ENCODE measurements at places on chromosomes 2 and 18.

DNA sequence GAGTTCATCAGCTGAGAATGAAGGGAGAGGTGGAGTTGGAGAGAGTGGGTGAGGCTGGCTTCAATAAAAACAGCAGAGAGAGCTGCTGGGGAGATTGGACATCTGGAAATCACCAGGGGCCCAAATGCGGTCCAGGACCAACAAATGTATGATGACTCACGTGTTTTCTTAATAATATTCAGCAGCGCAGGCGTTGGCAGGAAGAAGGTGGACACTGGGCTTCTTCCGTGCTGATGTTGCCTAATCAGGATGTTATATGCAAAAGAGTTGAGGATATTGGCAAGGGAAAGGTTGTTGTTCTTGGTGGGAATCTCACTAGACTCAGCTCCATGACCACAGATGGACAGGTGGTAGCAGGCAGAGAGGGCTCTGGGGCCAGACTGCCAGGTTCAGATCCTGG is 12.8 kb upstream of the PLA2R1 start:
- no peak overlapping the region for H3K4me3 ChIP-seq
- H3K27ac ChIP-seq: no peak overlapping the region
- H3K27me3 ChIP-seq: no peaks in the 10 kb centered on the region
- DNase-seq: no peak
- H3K4me1 ChIP-seq: peaks cover 10% of the 10 kb centered on the region

DNA sequence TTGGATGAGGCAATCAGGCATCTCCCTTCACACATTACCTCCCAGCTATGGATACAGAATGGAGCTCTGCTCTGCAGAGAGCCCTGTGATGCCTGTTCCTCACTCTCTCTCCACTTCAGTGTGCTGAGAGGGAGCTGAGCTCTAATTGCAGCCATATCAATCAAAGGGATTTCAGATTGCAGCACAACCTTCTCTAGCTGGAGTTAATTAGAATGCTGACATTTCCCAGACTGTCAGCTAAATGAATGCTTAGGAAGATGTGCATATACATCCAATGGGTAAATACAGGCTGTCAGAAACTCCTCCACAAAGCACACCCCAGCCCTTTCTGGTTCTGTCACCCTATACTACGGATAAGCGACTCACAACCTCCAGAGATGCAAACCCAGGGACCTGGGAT is 402.6 kb downstream of the EIPR1 start:
- no peaks in the 10 kb centered on the region for H3K4me1 ChIP-seq
- no peaks in the 10 kb centered on the region for H3K36me3 ChIP-seq
- no peak for DNase-seq
- H3K27me3 ChIP-seq: peaks cover 37% of the 10 kb centered on the region
- no peak overlapping the region for H3K4me3 ChIP-seq
- no peak overlapping the region for H3K27ac ChIP-seq

GRCh38 chr18:36744261-36744876 is 84.4 kb downstream of the TPGS2 start:
- no peaks in the 10 kb centered on the region for H3K36me3 ChIP-seq
- no peak overlapping the region for H3K27ac ChIP-seq
- H3K27me3 ChIP-seq: no peaks in the 10 kb centered on the region

GRCh38 chr2:51722311-51722710 is 690.4 kb upstream of the NRXN1 start:
- H3K36me3 ChIP-seq: no peaks in the 10 kb centered on the region
- no peak for DNase-seq
- no peak overlapping the region for H3K4me3 ChIP-seq
- H3K27me3 ChIP-seq: no peaks in the 10 kb centered on the region

DNA sequence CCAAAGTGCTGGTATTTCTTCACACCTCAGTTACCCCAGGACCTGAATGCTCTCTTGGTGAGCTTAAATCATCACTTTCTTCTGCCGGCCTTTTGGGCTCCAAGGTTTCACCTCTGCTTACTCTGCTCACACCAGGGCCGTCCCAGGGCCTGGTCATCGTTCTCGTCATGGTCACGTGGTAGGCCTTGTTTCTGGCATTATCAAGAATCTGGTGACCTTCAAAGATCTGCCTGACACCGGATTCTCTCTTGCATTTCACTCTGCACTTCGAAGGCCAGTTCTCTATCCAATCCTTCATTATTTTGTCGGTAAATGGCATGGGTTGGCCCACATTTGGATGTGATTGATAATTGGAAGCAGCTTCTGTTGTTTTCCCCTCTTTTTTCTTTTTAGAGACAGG is 80.5 kb downstream of the HRH4 start:
- H3K4me3 ChIP-seq: no peak overlapping the region
- no peaks in the 10 kb centered on the region for H3K36me3 ChIP-seq
- H3K27ac ChIP-seq: no peak overlapping the region
- H3K4me1 ChIP-seq: no peaks in the 10 kb centered on the region
- DNase-seq: no peak

GRCh38 chr2:228039752-228040534 is 141.5 kb downstream of the SPHKAP start:
- H3K4me3 ChIP-seq: no peak overlapping the region
- no peaks in the 10 kb centered on the region for H3K27me3 ChIP-seq
- DNase-seq: no peak
- no peak overlapping the region for H3K27ac ChIP-seq

DNA sequence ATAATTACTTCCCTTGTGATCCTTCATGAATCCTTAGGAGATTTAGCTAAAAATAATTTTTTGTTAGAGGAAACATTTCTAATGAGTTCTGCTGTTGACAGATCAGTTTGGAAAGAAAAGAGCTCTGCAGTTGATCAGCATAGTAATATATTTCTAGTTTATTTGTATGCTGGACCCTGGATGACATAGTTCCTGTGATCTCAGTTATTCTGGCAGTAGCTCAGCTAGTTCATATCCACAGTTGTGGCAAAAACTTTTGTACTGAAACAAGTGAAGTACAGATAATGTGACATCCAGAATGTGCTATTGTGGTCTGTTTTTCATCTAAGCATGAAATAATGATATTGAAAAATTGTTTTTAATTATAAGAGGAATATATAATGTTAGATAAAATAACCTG is 33.7 kb downstream of the ABI2 start:
- H3K4me3 ChIP-seq: no peak overlapping the region
- H3K27me3 ChIP-seq: no peaks in the 10 kb centered on the region
- no peaks in the 10 kb centered on the region for H3K4me1 ChIP-seq
- no peak overlapping the region for H3K27ac ChIP-seq

- H3K4me1 ChIP-seq: peaks cover 17% of the 10 kb centered on the region
- H3K27me3 ChIP-seq: no peaks in the 10 kb centered on the region
- H3K4me3 ChIP-seq: no peak overlapping the region
- DNase-seq: peak; percentile 48
- H3K36me3 ChIP-seq: peaks cover 9% of the 10 kb centered on the region
- 0 out of 2 replicates have a peak overlapping the region, but pooled peaks have one; percentile 3 for H3K27ac ChIP-seq
Observed at GRCh38 chr18:58253871-58254270, 209.8 kb downstream of the NEDD4L start.

- H3K4me1 ChIP-seq: no peaks in the 10 kb centered on the region
- no peak for DNase-seq
- no peaks in the 10 kb centered on the region for H3K27me3 ChIP-seq
- H3K27ac ChIP-seq: no peak overlapping the region
Observed at GRCh38 chr2:161486111-161486510, 70.0 kb downstream of the TBR1 start.

DNA sequence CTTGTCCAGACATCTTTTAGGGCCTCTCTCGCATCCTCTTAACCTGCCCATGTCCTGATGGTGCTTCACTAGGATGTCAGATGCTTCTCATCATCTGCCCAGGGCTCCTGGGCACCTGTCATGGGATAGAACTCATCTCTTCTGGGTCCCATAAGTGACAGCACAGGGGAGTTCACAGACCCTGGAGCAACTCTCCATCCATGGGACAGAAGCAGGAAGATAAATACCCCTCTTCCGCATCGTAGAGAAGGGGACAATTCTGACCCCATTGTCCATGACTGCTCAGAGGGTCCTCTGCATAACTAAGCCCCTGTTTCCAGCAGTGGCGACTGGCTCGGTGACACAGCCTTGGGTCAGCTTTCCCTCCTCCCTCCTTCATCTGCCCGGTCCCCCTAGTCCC is 82.3 kb downstream of the TWIST2 start:
- no peaks in the 10 kb centered on the region for H3K4me1 ChIP-seq
- no peak overlapping the region for H3K27ac ChIP-seq
- no peak for DNase-seq

DNA sequence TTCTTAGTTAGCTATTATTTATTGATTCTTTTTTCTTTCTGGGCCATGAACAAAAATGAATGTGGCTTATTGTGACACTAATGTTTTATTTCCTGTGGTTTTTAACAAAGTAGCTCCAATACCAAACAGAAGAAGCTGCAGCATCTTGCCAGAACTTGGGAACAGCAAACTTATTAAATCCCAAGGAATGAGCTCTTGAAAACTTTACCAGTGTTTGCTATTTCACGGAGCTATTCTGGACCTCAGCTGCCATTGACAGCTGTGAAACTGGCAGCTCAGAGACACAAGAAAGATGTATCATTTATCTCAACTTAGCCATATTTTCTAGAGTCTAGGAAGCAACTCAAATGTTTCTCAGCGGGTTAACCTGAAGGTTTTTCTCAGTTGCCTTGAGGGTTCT is 91.0 kb upstream of the NEUROD1 start:
- no peaks in the 10 kb centered on the region for H3K27me3 ChIP-seq
- H3K36me3 ChIP-seq: no peaks in the 10 kb centered on the region
- H3K4me1 ChIP-seq: peaks cover 9% of the 10 kb centered on the region
- DNase-seq: no peak
- no peak overlapping the region for H3K27ac ChIP-seq

DNA sequence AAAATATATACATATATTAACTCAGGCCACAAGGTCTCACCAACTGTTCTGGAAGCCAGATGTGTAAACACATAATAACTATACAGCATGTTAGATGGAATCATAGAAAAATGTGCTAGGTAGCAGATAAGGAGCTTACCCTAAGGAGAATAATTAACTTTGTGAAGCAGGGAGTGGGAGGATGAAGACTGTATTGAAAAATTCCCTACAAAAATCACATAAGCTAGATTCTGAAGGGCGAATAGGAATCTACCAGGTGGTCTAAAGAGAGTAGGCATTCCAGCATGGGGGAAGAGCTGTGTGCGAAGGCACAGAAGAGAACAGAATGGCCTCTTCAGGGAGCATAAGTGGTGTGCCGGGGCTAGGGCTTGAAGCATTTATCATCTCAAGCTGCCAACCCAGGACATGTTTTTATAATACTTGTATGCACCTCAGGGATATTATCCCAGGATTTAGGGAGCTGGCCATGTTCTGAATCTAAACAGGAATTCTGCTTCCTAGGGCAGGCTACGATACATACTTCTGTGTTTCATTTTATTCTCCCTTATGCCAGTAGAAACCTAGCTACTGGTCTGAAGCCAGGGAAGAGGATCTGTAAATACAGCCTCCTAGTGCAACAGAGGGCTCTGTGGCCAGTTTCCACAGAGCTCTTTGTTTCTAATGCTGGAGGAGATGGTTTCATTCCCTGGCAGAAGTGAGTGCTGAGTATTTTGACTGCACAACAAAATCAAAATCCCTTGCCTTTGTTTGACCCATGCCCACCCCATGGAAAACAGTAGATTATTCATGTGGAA is 56.7 kb downstream of the NEMP2 start:
- H3K36me3 ChIP-seq: no peaks in the 10 kb centered on the region
- no peak for DNase-seq

DNA sequence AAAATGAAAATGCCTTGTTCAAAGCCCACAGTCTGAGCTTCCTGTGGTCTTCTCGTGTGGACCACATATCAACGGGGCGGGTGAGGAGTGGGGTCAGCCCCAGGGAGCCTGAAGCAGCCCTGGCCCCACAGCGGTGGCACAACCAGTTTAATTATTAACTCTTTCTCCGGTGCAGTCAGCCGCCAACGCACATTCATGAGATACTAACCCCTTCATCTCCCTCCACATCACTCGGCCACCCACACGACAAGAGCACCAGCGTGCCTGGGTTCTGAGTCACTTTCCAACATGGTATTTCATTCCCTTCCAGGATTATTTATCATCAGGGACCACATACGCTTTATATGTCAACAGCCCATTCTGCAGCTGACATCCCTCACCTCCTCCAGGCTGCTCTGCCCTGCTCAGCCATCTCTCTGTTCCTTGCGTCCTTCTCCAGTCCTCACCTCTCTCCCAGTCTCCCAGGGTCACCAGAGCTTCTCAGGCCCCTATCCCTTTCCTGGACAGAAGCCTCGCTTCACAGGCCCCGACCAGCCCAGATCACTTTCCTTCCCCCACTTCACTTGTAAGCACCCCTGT is 48.0 kb upstream of the ID2 start:
- no peak for DNase-seq
- no peak overlapping the region for H3K4me3 ChIP-seq
- no peaks in the 10 kb centered on the region for H3K36me3 ChIP-seq
- H3K4me1 ChIP-seq: no peaks in the 10 kb centered on the region
- H3K27me3 ChIP-seq: peaks cover 94% of the 10 kb centered on the region
- no peak overlapping the region for H3K27ac ChIP-seq

DNA sequence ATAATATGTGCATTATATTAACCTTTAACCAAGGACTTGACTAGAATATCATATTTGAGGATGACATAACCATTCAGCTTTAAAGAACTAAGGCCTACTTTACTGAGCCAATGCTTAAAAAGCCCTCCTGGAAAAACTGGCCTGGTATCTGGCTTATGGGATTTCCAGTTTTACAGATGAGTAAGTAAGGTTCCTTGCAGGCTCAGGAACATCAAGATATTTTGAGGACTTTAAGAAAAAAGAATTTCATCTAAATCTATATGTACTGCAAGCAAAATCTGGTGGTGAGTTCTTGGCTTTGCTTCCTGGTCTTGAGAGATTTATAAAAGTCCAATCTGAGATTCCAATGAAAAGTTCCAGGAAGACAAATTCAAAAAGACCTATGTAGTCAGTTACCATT is 417.0 kb upstream of the NRXN1 start:
- no peak overlapping the region for H3K27ac ChIP-seq
- no peaks in the 10 kb centered on the region for H3K4me1 ChIP-seq
- H3K4me3 ChIP-seq: no peak overlapping the region
- DNase-seq: no peak
- H3K36me3 ChIP-seq: no peaks in the 10 kb centered on the region

DNA sequence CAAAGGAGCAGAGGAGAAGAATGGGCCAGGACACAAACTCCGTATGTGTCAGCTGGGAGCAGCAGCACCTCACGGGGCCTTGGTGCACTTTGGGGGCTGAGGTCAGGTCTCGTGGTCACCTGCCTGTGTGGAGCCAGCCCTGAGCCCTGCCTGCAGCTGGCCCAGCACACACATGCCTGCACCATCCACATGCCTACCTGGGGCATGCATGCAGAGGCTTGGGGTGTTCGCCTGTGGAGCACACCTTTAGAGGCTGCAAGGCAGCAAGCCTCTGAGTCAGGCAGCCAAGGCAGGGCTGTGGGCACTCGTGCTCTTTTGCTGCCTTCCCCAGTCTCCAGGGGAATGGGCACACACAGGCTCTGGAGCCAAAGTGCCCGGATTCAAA is 36.0 kb downstream of the ARHGEF4 start:
- H3K27me3 ChIP-seq: no peaks in the 10 kb centered on the region
- no peaks in the 10 kb centered on the region for H3K36me3 ChIP-seq
- H3K4me1 ChIP-seq: no peaks in the 10 kb centered on the region
- no peak overlapping the region for H3K27ac ChIP-seq
- DNase-seq: no peak
- no peak overlapping the region for H3K4me3 ChIP-seq

All from PC-9 (cell line).